DMS79 (cell line): ENCODE measurements at places on chromosomes 5 and 9.

GRCh38 chr5:169791251-169791650, 154.2 kb downstream of the DOCK2 start:
- no peak for DNase-seq

DNA sequence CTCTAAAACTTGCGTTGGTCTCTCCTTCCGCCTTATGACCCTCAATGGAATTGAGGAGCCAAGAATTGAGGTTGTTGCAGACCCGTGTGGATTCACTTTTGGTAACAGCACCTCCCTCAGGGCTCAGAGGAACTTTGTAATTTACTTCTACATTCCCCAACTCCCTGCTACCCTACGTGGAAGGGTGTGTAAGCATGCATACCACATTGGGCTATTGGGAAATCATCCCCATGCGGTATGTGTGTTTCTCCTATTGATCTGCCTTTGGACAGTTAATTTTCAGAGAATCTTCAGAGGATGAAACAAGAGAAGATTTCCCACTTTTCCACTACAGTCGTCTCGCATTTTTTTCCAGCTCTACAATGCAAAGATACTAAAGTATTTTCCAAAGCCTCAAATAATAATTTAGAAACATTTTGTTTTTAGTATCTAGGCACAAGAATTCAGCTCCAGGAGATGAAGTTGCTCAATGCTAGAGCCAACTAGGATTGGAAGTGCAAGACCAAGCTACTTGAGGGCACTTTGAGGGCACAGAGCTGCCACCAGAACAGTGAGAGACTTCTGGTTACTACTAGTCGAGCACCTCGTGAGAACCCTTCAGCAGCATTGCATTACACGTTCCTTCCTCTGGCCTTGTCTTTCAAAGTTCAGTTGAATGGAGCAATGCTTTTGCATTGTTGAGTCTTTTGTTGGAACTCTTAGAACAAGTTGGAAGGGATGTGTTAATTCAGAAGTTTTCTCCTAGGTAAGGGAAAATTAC, 3.4 kb downstream of the C1QTNF3 start:
- no peak for DNase-seq

DNA sequence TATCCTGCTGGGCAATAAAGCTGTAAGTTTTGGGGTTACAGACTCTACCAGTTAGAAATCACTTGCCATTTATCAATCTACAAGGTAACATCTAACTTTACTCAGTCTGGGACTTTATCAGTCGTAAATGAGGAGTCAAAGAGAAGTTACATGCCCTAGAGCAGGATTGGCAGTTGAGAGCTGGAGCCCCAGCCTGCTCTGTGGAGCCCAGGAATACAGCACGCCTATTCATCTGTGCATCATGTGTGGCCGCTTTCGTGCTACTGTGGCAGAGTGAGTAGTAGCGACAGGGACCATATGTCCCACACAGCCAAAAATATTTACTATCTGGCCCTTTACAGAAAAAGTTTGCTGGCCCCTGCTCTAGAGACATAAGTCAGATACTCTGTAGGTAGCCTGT, 152.5 kb upstream of the NTRK2 start:
- DNase-seq = no peak

GRCh38 chr5:51380603-51381207, 2.5 kb upstream of the ISL1 start:
- DNase-seq = peak; percentile 36

DNA sequence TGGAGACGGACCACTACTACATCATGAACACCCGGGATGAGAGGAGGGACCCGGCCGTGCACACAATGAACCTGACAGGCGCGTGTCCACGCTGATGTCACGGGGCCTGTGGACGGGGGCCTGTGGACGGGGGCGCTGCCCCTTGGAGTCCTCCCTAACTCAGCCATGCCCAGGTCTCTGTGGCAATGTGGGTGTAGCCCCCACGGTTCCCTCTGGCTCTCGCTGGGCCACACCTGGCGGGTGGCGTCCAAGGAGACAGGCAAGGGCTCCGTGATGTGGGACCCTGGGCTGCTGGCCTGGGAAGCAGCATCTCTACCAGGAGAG, 22.1 kb downstream of the PAEP start:
- no peak for DNase-seq
